HTR-8/SVneo (cell line): ENCODE measurements at places on chromosomes 16 and 17.
A peak's percentile ranks its signal among the peaks of the same experiment; 100 is the strongest.

DNA sequence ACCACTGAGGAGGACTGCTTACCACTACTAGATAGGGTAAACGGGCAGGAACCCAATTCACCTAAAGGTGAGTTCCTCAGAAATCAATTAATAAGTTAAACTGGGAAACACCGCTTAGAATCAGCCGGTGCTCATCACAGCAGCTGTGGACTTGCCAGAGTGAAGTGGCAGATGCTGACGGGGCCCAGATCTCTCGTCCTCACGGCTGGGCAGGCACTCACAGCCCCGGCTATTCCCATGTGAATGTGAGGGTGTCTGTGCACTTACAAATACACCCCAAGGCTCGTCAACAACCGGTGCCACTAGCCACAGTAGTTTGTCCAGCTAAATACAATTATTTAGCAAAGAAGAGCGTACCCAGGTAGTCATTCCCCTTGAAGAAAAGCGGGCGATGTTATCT is 29.7 kb downstream of the MBTPS1 start:
- DNase-seq = no peak

DNA sequence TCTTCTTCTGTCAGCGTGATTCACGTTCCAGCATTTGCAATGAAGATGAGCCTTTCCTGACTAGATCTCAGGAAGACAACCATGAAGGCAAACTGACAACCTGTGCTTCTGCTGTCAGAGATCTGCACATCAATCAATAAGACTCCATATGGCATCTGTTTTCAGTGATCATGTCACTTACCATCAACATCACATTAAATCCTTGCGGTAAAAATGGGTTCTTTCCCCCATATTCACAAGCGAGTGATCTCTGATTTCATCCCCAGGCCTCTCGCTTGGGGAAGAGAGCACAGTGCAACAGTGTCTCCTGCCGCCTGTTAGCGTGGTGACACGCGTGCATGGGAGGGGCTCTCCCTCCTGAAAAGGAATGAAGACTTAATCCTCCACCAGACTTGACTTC is 11.1 kb downstream of the NACA2 start:
- DNase-seq = no peak

DNA sequence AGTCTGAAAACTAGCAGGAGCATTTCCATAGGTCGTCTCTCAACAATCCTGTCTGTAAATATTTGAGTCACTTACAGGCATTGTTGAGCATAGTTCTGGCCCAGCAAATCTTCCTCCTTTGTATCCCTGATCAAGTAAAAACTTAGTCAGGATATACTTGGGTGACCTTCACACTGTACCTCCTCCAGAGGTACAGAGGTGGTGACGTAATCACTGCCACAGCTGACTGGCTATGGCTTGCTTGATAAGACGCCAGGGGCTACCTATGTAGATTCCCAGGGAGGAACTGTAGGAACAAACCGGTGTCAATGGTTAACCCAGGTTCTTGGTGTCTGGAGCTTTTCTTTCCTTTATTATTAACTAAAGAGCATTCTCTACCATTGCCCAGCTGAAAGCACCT is at the start of gene KCNJ16:
Gene KCNJ16 (plus strand): TSS at position 270 of the 400 bp plus-strand sequence. CDS start 56,863 bp downstream, outside the sequence.
- DNase-seq = no peak

DNA sequence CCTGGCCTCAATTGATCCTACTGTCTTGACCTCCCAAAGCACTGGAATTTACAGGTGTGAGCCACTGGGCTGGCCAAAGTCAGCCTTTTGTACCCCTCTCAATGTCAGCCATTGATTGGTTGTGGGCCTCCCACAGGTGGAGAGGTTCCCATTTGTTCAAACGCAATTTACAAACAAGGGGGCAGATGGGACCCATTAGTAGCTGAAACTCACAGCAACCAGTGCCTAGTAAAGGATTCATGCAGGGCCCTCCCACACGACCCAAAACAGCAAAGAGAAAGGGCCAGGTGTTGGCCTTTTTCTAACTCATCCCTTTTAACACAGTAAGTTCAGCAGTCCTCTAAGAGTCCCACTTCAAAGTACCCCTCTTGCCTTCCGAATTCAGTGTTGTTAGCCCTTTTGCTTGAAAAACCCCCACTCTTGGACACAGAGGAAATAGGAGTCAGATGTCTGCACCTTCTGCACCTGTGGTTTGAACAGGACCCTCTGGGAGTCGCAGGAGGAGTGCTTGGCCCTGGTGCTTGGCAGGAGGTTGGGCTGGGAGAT is 89.2 kb downstream of the PITPNC1 start:
- no peak for DNase-seq

GRCh38 chr17:69404399-69404798 is 10.1 kb upstream of the MAP2K6 start:
- DNase-seq = no peak

GRCh38 chr16:26665166-26665939 is 401.4 kb upstream of the C16orf82 start:
- DNase-seq = no peak

GRCh38 chr17:80512233-80512632 is 32.4 kb upstream of the RPTOR start:
- DNase-seq = peak; percentile 75

DNA sequence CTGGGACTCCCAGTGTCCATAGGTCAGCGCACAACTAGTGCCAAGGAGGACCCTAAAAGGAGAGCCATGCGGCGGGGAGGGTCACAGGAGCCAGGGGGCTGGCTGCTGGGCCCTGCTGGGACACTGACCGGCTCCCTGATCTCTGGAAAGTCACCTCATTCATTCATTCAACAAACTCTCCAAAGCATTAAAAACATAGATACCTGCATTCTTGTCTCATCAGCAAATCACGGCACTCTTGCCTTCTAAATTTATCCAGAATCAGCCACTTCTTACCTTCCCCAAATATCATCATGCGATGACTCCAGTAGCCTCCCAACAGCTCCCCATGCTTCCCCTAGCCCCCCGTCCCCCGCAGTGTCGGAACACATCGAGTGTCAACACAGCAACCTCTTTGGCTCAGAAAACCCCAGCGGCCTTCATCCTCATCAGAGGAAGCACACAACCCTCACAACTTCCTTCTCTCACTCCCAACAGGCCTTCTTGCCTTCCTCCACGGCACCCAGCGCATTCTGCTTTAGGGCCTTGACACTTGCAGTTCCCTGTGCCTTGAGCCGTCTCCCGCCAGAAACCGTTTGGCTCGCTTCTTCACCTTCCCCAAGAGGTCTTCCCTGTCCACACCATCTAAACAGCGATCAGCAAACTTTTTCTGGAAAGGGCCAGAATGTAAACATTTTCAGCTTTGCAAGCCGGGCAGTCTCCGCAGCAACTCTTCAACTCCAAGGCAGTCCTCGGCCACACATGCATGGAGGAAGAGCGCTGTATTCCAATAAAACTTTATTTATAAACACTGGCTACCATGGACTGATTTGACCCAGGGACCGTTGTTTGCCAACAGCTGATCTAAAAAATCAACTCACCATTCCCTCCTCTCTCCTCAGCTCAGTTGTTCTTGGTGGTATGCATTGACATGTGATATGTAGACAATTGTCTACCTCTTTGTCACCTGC is 119.5 kb upstream of the TNRC6C start:
- no peak for DNase-seq

DNA sequence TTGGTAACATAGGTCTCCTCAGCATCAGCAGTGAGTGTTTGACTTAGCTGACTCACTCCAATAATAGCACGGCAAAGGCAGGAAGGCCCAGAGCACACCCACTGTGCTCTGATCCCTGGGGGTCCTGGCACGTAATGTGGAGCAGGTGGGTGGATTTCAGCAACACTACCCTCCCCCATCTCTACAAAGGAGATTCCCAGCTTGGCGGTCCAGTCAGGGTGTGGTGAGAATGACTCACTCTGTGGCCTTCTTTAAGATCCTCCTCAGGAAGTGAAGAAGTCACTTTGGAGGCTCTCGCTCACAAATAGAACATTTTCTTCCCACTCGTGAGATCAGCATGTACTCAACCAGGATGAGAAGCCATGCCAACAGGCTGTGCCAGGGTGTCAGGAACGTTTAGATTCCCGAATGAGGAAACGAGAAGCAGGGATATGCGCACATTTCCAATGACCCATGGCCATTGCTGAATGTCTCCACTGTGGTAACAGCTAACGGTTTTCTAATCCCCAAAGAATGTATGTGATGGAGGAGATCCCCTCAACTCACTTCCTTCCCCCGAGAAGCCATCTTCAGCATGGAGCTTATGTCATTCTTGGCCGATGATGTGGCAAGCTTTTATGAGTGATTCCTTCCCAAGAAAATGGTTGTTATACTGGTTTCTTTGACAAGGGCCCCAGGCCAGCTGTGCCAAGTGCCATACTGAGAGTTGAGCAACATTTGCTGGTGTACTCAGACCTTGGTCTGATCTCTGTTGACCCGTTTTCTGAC is 365.2 kb downstream of the C16orf95 start:
- DNase-seq = peak; percentile 80

DNA sequence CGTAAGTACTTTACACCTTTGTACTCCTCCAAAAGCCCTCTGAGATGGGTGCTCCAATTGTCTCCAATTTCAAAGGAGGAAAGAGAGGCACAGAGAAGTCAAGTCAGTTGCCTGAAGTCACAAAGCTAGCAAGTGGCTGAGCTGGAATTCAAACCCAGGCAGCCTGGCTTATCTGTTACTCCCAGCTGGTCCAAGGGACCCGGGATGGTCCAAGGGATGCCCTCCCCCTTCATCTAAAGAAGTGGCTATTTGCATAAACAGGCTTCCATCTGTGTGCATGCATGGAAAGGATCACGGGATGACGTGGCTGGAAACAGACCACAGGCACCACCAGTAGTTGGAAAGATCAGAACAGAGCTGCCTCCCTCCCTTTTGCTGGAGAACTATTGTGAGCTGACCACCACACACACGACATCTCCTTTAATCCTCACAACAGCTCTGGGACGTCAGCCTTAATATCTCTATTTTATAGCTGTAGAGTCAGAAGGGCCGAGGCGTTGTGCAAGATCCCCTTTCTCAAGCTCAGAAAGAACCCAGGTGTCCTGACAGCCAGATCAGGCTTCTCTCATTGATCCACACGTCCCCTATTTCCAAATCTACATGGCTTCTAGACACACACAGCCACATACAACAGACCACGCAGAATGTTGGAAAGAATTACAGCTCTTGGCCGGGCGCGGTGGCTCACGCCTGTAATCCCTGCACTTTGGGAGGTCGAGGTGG is 10.9 kb upstream of the COL1A1 start:
- no peak for DNase-seq

- no peak for DNase-seq
Measured at GRCh38 chr17:55784666-55785065, 33.8 kb downstream of the PCTP start.
